ENCODE measurements at places on chromosomes 2 and 18.

DNA sequence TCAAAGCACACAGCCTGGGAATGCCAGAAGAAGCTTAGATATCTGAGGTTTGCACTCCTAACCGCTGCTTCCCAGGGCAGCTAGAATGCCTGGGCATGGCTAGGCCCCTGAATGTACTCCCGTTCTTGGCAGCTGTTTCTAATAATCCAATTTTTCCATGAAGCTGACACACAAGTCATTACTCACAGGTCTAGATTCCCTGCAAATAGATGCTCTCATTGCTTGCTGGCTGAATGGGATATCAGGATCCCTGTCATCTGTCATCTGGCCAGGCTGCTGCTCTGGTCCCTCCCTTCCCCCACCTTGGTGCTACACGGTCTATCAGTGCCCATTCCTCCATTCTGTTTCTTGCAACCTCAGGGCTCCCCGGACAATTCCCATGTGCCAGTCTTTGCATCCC is 40.7 kb upstream of the TEX51 start:
- no peak overlapping the region for H3K4me3 ChIP-seq
- no peaks in the 10 kb centered on the region for H3K4me1 ChIP-seq
- no peaks in the 10 kb centered on the region for H3K36me3 ChIP-seq
- H3K27ac ChIP-seq: no peak overlapping the region

DNA sequence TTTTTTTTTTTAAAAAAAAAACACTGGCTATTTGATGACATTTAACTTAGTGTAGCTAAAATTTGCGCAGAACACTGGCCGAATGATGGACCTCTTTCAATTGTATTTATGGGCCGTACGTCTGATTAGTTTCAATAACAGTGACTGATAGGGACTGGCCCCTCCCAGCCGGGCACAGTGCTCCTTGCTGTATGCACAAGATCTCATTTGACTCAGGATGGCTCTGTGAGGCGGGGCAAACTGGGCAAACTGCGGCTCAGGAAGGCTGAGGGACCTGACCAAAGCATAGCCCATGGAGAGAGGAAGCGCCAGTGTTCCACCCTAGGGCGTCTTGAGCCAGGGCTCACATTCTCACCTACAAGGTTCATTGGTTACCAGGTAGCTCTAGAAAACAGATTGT is 21.2 kb downstream of the TRAF3IP1 start:
- no peaks in the 10 kb centered on the region for H3K27me3 ChIP-seq
- DNase-seq: no peak
- H3K4me1 ChIP-seq: no peaks in the 10 kb centered on the region
- no peak overlapping the region for H3K4me3 ChIP-seq
- H3K27ac ChIP-seq: no peak overlapping the region

- no peaks in the 10 kb centered on the region for H3K36me3 ChIP-seq
- H3K4me3 ChIP-seq: no peak overlapping the region
- no peak overlapping the region for H3K27ac ChIP-seq
- H3K4me1 ChIP-seq: no peaks in the 10 kb centered on the region
Measured at GRCh38 chr18:74530584-74530862, 3.8 kb upstream of the CNDP1 start.

DNA sequence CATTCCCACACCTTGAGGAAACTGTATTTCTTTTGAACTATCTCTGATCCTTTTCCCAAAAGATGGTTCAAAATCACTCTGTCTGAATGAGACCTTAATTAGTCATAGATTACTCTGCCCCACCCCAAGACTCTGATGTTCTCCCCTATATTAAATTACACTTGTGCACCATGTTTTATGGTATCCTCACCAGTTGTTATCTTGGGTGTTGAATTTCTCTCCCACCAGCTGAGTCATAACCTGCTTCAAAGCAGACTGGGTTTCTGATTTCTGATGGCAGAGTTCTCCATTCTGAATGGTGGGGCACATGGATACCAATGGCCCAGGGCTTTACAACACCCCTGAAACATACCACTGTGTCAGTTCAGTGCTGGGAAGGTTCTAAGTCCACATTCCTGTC is 15.0 kb downstream of the CDH20 start:
- H3K4me1 ChIP-seq: no peaks in the 10 kb centered on the region
- no peaks in the 10 kb centered on the region for H3K27me3 ChIP-seq
- no peak for DNase-seq
- no peak overlapping the region for H3K27ac ChIP-seq
- no peaks in the 10 kb centered on the region for H3K36me3 ChIP-seq
- H3K4me3 ChIP-seq: no peak overlapping the region

DNA sequence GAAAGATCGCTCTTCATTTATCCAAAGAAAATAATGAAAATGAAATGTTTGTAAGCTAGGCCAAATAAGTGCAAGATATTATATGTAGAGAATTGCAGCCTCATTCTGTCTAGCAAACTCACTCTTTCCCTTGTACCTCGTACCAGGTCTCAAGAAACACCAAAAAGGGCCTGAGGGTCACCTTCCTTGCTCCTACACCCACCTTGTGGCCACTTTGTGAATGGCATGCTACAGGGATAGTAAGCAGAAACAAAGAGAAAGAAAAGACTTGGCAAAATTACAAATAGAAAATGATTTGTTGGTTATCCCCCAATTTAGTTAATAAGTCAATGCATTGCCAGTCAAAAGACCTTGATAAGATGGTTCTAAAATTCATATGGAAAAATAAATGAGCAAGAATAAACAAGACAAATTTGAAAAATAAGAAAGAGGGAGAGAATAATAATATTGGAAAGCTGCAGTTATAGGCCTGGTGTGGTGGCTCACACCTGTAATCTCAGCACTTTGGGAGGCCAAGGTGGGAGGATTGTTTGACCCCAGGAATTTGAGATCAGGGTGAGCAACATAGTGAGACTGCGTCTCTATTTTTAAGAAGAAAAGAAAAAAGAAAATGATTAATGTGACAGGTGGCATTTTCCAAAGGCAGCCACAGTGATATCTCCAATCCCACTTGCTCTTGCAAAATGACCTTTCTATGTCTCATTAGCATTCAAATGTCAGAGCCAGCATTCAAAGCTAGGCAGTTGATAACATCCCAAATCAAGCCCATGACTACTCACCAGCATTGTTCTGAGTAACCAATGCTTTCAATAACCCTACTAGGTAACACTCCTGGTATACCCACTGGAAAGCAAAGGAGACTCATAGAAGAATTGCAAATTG is 38.8 kb upstream of the BMP10 start:
- H3K4me1 ChIP-seq: peaks cover 6% of the 10 kb centered on the region
- H3K27me3 ChIP-seq: no peaks in the 10 kb centered on the region
- no peak for DNase-seq
- no peaks in the 10 kb centered on the region for H3K36me3 ChIP-seq
- H3K27ac ChIP-seq: no peak overlapping the region

DNA sequence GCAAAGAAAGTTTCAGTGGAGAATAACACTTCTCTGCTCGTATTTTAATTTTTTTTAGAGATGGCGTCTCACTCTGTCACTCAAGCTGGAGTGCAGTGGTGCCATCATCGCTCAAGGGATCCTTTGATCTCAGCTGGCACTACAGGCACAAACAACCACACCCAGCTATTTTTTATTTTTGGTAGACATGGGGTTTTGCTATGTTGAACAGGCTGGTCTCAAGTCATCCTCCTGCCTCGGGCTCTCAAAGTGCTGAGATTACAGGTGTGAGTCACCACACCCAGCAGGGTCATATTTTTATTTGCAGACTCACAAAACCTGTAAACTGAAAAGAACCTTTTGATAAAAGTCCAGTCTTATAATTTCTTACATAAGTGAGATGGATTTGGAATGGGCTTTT is 2.6 kb downstream of the TRAK2 start:
- no peaks in the 10 kb centered on the region for H3K36me3 ChIP-seq
- no peak overlapping the region for H3K27ac ChIP-seq
- peaks cover 17% of the 10 kb centered on the region for H3K4me1 ChIP-seq
- H3K4me3 ChIP-seq: no peak overlapping the region

- H3K27ac ChIP-seq: no peak overlapping the region
- H3K4me3 ChIP-seq: no peak overlapping the region
- no peaks in the 10 kb centered on the region for H3K4me1 ChIP-seq
- no peaks in the 10 kb centered on the region for H3K36me3 ChIP-seq
- no peak for DNase-seq
Measured at GRCh38 chr2:195468771-195469170, 188.3 kb upstream of the SLC39A10 start.

DNA sequence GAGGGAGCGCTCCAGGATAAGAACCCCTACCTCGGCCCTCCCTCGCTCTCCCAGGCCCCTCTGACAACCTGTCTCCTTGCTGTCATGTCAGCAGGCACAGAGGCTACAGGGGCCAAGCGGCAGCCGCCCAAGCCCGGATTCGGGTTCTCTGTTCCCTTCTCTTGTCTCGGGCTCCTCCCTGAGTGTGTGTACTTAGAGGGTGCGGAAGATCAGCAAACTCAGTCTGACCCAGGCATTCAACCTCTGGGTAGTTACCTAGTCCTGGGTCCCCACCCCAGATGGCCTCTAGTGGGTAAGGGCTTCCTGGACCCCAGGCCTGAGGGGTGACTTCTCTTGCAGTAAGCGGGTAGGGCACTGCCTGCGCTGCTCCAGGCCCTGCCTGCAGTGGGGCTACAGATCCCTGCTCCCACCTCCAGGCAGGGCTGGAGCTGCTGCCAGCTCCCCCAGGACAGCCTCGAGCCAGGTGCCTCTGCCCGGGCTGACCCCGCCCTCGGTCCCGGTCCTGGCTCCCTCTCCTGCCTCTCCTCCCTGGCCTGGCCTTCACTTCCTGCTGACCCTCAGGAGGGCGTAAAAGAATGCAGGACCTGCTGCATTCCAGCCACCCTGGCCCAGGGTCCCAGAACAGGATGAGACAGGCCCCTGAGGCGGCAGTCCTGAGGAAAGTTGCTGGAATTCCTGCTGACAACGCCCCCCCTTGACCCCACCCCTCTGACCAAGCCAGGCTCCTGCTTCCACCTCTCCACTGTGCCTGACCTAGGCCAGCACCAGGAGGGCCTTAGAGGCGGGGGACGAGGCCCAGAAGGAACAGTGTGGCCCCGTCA is 22.0 kb downstream of the GPC1 start:
- H3K27me3 ChIP-seq: no peaks in the 10 kb centered on the region
- H3K36me3 ChIP-seq: no peaks in the 10 kb centered on the region
- H3K4me3 ChIP-seq: no peak overlapping the region
- peak; percentile 68 for DNase-seq
- H3K27ac ChIP-seq: no peak overlapping the region
- H3K4me1 ChIP-seq: no peaks in the 10 kb centered on the region

DNA sequence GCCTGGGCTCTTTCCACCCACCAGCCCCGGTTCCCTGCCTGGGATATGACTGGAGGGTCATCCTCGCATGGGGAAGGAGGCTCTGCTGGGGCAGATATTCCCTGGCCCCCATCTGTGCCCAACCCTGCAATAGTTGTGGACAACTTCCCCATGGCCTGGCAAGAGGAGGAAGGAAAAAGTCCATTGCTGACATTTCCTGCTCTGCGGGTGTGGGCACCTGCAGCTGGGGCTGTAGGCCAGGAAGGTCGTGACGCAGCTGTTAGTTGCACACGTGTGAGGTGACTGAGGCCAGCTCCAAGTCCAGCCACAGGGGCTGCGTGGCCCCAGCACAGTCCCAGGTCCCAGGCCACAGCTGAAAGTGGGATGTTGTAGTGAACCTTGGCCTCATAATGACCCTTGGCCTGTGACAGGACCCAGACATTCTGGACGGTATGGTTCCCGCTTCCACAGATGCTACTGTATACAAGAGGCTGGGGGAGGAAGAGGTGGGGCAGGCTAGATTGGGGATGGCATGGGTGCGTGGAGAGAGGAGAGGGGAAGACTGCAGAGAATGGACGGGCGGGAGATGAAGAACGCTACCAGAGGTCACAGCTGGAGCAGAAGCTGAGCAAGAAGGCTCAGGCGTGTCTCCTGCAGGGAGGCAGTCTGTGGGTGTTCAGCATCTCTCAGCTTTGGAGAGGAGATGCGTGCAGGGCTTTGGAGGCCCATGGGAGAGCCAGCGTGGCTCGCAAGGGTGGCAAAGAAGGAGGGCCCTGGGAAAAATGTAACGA is 22.1 kb downstream of the OTOF start:
- no peaks in the 10 kb centered on the region for H3K27me3 ChIP-seq
- no peak overlapping the region for H3K27ac ChIP-seq
- no peak overlapping the region for H3K4me3 ChIP-seq
- H3K36me3 ChIP-seq: no peaks in the 10 kb centered on the region

GRCh38 chr2:228771315-228771714 is 499.8 kb downstream of the PID1 start:
- no peaks in the 10 kb centered on the region for H3K36me3 ChIP-seq
- H3K4me1 ChIP-seq: no peaks in the 10 kb centered on the region
- DNase-seq: no peak
- no peak overlapping the region for H3K4me3 ChIP-seq

DNA sequence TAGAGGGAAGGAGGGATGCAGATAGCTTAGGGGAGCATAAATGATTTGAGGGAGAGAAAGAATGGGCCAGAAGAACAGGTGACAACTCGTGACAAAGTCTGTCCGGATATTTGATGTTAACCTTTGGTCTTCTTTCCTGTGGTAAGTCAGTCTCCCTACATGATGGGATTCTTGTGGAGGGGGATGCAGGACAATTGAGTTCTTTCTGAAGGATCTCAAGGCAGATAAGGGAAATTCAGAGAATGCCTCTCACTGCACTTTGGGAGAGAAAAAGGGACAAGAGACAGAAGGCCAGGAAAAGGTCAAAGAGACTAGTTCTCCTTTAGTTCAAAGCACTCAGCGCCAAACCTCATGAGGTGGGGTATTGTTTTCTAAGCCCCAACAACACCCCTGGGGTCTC is 34.2 kb downstream of the FBXO36 start:
- H3K27ac ChIP-seq: no peak overlapping the region
- no peak overlapping the region for H3K4me3 ChIP-seq
- DNase-seq: no peak
- no peaks in the 10 kb centered on the region for H3K27me3 ChIP-seq
- H3K36me3 ChIP-seq: no peaks in the 10 kb centered on the region

DNA sequence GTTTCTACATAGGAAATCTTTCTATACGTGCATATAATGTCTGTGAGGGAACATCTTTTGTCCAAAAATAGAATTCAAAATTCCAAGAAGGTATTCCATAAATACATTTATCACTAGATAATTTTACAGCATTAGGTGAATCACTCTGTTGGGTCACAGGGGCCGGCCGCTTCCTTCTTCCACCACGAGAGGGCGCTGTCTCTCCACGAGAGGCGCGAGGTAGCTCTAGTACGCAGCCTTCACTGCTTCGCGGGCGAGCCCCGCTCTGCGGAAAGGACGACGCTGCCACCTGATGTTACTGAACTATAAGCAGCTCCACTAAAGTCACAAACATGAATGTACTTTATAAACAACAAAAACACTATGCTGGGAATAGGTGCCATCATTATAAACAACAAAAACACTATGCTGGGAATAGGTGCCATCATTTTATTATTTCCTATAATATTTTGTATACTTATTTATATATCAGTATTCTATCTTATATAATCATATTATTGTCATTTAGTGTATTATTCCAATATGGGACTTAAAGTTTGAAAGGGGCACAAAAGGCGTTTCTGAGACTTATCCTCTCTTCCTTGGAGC is 69.4 kb upstream of the REV1 start:
- peaks cover 4% of the 10 kb centered on the region for H3K27me3 ChIP-seq
- no peak overlapping the region for H3K27ac ChIP-seq
- peak; percentile 86 for DNase-seq

DNA sequence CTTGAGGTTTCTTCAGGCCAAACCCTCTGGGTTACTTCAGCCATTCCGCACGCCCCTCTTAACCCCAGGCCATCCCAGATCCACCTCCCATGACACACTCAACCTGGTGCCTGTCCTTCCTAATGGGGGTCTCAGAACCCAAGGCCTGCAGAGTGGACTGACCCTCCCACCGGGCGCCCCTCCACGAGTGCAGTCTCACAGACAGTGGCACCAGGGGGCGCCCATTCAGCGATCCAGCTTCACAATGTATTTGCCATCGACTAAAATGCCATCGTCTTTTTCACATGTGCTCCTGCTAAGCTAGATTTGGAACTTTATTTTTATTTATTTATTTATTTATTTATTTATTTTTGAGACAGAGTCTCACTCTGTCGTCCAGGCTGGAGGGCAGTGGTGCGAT is 38.5 kb downstream of the INPP5D start:
- no peaks in the 10 kb centered on the region for H3K27me3 ChIP-seq
- no peak overlapping the region for H3K27ac ChIP-seq
- no peaks in the 10 kb centered on the region for H3K36me3 ChIP-seq
